ENCODE measurements at places on chromosomes 4 and X.

GRCh38 chr4:76689145-76689817, 208.7 kb downstream of the SOWAHB start:
- peak; percentile 30 for DNase-seq

DNA sequence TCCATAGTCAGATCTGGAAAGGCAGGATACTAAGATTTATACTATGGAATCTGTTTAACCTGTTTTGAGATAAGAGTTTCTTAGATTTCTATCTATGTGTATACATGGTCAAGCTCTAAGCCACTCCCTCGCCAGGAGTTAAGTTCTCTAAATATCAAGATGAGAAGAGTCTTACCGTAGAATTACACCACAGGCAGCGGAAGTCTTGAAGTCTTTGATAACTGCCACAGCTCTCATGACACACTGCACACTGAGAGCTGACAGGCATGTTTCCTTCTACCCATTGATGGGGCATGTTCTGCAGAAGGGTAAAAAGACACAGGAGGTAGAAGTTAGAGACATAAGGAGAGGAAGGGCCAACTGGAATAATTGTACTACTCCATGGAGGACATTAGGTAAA, 67.7 kb downstream of the DGKK start:
- DNase-seq = no peak

DNA sequence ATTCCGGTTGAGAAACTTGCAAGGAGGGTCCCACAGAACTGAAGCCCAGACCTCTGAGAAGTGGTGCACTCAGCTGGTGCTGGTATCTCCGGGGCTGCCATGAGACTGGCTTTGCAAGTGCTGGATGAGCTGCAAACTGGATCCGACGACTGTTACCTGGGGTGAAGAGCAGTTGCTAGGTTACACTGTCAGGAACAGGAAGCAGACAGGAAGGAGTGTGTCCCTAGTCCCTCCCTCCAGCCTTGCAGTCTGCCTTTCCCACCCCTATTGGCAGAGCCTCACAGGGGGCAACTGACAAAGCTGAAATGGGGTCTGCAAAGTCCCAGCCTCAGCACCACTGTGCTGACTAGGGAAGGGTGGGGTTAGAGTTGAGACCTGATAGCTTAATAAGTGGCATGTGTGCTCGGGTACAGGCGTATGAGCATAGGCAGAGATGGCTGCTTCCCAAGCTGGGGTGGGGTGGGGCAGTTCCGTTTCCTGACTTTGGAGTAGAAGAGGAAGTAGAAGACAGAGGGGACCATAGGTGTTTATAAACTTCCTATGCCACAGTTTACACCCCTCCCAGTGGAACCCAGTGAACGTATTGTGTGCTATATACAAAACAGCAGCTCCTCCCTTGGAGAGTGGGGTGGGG, 18.0 kb downstream of the PPEF1 start:
- no peak for DNase-seq

- DNase-seq = no peak
Measured at GRCh38 chrX:120270567-120270966, 20.0 kb downstream of the ZBTB33 start.

DNA sequence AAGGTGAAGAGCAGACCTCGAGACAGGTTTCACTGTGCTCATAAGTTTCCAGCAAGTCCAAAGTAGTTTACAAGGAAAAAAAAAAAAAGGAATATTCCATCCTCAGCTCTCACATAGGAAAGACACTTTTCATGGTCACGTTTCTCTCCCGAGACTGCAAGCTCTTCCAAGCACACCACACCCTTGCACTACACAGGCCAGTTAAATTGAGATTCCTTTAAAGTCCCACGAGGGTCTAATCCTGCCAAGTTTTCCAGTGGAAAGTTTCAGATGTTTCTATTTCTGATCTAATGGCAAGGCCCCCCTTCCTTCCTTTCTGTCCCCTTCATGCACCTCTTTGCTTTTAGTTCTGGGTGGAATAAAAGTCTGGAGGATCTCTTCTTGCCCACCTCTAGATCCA, 67.9 kb upstream of the PCDH19 start:
- DNase-seq = no peak

- no peak for DNase-seq
Measured at GRCh38 chrX:130057209-130057608, 53.1 kb downstream of the ELF4 start.

DNA sequence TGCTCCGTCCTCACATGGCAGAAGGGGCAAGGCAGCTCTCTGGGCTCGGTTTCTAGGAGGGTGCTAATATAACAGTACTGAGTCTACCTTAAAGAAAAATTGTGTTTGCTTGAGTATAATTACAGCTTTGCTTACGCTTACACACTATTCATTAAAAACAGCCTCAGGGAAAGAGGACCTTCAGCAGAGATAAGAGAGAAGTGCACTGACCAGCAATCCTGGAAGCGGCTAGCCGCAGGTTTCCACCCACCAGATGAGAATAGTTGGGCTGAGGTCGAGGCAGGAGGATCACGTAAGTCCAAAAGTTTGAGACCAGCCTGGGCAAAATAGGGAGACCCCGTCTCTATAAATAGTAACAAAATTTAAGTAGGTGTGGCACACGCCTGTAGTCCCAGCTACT, 15.2 kb upstream of the MRFAP1 start:
- no peak for DNase-seq

DNA sequence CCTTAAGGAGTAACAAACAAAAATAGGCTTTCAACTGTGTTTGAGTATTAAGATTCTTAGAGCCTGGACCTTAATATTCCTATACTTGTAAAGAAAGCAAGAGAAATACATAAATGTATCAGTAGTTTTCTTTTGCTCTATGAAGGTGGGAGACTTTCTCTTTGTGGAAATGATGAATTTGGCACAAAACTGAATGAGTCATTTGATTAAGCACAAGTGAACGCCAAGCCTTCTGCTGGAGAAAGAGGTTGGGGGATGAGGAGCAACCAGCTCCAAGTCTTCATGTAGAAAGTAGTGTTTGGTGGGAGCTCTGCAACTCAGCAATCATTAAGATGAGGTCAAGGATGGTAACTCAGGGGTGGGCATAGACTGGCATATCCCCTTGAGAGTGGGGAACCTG, 49.6 kb downstream of the MEPE start:
- DNase-seq = no peak

DNA sequence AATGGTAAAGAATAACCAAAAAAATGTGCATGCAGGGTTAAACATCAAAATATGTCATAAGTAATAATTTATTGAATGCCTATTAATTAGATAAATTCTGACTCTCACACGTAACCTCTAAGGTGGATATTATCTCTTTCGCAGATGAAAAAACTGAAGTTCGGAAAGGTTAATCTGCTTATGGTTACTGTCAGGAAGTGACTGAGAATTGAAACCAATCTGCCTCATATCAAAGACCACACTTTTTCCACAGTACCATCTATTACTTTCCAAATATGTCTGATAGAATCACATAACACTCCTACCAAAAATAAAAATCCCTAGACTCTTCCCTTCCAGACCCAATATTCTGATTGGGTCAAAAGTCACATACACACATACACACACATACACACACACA, 6.2 kb downstream of the CHIC2 start:
- no peak for DNase-seq

- no peak for DNase-seq
Measured at GRCh38 chr4:58252656-58253055, 1142.5 kb upstream of the IGFBP7 start.

DNA sequence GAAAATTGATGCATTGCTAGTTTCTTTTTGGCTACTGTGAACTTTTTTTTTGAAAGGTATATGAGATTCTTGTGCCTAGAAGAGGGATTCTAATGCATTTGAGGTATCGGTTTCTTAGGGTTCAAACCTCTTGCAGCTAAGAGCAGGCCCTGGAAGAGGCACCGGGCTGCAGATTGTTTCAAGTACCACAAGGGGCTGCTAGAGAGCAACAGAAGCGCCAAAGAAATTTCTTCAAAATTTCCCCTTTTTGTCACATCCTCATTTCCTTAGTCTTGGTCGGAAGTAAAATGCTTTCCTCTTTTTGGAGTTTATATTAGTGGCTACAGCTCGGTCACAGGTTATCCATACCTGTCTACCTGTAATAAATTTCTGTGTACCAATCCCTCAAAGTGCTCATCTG, 89.8 kb downstream of the PDGFRA start:
- DNase-seq = no peak

DNA sequence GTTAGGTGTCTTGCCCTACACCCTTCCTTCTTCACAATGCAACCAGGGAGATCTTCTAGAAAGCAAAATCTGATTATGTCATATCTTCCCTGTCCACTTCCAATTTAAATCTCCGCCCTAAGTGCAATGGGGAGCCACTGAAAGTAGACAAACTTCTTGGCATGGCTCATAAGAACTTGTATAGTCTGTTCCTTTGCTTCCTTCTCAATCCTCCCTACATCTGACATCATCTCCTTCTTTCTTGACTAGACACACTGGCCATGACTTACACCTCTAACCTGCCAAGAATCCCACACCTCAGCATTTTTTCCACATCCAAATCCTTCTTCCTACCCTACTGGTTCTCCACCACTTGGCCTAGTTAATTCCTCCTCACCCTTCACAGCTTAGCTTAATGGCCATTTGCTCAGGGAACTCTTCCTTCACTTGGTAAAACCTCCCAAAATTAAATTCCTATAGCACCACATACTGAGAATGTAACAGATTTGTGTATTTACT, 55.1 kb downstream of the NCAPG start:
- DNase-seq = no peak

- no peak for DNase-seq
Measured at GRCh38 chr4:58665649-58666048, 1555.5 kb upstream of the IGFBP7 start.

DNA sequence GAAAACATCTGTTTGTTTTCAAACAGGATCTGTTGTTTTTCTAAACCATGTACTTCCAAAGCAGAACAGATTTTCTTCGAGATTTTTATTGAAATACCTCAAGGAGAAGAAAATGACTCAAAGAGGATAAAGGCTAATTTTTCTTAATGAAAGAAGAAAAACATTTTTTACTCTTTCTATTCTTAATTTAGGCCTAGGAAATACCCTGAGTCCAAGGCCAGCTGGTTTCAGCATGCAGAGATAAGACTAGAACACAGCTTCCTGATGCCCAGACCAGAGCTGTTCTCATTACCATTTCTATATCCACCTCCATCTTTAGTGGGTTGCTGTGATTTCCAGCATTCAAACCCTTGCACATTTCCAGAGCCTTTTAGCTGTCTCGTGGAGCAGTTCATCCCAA, 18.3 kb downstream of the GAB1 start:
- no peak for DNase-seq

- DNase-seq = no peak
Measured at GRCh38 chr4:106424426-106424825, 55.8 kb upstream of the GIMD1 start.

DNA sequence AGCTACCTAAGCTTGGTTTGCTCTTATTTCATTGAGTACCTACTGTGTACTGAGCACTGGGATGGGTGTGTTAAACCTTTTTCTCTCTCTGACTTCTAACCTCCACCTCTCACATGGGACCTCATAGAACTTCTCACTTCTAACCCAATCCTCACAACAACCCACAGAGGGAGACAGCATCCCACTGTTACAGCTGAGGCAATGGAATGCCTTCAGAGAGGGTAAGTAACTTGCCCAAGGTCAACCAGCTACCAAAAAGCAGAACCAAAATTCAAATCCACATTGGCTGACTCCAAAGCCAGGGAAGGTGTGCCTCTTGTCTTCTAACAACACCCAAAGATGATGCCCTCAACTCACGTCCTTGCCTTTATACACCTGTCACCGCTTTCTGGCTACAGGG, 5.4 kb downstream of the SEL1L3 start:
- DNase-seq = no peak

DNA sequence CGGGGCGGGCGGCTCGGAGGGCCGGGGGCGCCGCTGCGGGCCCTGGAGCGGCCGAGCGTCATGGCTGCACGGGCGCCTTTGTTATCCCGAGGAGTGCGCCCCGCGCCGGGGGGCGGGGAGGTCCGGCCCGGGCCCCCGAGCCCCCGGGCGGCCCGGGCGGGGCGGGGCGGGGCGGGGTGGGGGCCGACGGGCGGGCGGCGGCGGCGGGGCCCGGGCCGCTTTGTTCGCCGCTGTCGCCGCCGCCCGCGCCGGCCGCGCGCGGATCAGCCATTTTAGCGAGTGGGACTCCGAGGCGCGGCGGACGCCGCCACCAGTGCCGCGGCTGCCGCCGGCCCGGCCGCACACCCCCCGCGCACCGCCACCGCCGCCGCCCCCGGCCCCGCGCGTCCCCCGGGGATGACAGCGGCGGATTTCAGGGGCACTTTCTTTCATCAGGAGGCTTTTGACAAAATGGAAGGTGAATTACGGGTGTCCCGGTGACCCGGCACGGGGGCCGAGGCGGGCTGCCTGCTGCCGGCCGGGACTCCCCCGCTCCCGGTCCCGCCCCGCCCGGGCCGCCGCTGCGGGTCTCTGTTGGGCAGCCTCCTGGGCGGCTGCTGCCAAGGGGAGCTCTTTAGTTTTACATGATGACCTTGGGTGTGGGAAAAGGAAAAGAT, 1.2 kb downstream of the HMGB3 start:
- no peak for DNase-seq

DNA sequence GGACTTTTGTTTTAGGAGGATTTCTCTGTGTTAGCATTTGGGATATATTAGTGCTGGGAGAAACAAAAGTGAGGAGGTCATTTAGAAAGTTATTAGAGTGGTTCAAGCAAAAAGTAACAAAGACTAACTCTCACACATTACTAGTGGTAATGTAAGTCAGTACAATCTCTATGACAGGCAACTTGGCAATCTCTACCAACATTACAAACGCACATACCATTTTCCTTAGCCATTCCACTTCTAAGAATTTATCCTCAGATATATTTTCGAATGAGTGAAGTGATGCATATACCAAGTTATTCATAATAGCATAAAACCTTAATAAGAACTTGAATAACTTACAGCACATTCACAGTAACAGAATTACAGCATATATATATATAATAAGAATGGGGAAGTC, 146.2 kb downstream of the PRSS12 start:
- no peak for DNase-seq

DNA sequence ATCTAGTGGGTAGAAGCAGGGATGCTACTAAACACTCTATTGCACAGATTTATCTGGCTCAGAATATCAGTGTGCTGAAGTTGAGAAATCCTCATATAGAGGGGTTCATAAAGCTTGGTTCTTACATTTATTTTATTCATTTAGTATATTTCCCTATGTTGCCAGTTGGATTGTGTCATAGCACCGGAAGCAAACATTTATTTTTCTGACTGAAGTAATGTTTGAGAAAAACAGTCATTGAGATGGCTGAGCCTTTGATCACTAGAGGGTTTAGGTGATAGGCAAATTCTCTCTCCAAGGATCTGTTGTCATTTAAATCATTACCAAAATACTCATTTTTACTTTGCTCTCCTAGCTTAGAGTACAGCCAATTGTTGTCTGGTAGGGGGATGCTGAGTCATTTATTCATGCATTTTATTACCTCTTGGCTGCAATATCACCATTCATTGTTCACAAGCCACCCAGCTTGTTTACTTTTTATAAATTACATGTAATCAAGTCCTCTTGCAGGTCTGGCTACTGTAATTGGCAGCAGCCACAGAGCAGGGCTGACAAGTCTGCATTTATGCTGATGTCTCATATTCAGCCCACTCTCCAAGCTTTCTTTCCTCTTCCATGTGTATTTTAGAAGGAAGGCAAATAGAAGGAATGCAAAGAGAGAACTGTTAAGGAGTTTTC, 15.2 kb downstream of the GAB1 start:
- DNase-seq = no peak
